ENCODE measurements at places on chromosomes 16 and 17. TPM values are rescaled to one million over a fixed set of nuclear protein-coding genes. Genes with fewer than 3 reads are reported as not detected.

The CTRB1 gene
- total RNA-seq = not detected

The UMOD gene
- total RNA-seq = not detected

The TNP2 gene
- total RNA-seq = not detected

The FOXF1 gene
- total RNA-seq = 0.31 TPM

The ULK2 gene
- total RNA-seq = 178 TPM

The SRCIN1 gene
- total RNA-seq = 42.3 TPM

The TM4SF5 gene
- total RNA-seq = not detected

The GJD3 gene
- total RNA-seq = not detected

The CD79B gene
- total RNA-seq = 0.63 TPM

The GAN gene
- total RNA-seq = 29.7 TPM

The CDH3 gene
- total RNA-seq = 10.6 TPM

The SEZ6L2 gene
- total RNA-seq = 52.0 TPM

The KRTAP4-6 gene
- not detected for total RNA-seq

The CYB561 gene
- 20.0 TPM for total RNA-seq

The MYOCD gene
- under 0.01 TPM for total RNA-seq

The TEX14 gene
- 0.94 TPM for total RNA-seq

The RNF157 gene
- 37.6 TPM for total RNA-seq

All from parietal lobe (tissue), 2 donors.